ENCODE measurements at places on chromosomes 5 and 9.

- no peak for DNase-seq
These were observed 779 bp upstream of the CTNNA1 start for GRCh38 chr5:138752341-138752950.

- no peak for DNase-seq
These were observed 36.7 kb downstream of the HRH2 start for GRCh38 chr5:175694371-175695160.

DNA sequence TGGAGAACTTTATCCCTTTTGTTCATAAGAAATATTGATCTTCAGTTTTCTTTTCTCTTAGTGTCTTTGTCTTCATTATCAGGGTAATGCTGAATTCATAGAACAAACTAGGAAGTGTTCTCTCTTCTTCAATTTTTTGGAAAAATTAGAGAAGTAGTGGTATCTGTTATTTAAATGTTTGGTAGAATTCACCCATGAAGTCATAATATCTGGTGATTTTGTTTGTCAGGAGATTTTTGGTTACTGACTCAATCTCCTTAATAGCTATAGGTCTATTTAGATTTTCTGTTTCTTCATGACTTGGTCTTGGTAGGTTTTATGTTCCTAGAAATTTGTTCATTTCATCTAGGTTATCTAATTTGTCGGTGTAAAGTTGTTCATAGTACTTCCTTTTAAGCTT is 45.4 kb upstream of the STARD4 start:
- DNase-seq: no peak

DNA sequence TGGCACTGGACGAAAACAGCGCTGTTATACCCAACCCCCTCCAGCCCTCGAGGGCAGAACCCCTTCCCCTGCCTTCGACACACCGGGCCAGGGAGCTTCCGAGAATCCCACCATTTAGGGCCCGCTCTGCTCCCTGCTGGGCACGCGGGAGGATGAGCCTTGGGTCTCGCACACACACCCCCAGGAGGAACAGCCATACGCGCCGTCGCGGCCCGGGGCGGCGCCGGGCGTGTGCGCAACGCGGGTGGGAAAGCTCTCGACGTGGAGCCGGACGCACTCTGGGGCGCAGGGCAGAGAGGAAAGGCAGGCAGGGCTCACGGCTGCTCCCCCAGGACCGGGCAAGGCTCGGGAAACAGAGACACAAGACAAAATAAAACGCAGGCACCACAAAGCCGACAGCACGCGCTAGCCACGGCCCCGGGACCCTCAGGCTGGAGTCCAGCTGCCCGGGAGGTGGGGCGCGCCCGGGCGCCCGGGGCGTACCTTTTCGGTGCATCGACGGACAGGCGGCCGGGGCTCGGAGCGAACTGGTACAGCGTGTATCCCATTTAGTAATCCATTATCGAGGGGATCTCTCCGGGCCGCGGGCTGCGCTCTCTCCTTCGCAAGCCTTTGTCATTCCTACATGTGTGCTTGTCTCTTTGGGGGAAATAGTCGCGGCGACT is 789 bp downstream of the SEMA6A start:
- peak; percentile 45 for DNase-seq

- no peak for DNase-seq
These were observed 35.0 kb upstream of the ALDH1B1 start for GRCh38 chr9:38357350-38358114.

DNA sequence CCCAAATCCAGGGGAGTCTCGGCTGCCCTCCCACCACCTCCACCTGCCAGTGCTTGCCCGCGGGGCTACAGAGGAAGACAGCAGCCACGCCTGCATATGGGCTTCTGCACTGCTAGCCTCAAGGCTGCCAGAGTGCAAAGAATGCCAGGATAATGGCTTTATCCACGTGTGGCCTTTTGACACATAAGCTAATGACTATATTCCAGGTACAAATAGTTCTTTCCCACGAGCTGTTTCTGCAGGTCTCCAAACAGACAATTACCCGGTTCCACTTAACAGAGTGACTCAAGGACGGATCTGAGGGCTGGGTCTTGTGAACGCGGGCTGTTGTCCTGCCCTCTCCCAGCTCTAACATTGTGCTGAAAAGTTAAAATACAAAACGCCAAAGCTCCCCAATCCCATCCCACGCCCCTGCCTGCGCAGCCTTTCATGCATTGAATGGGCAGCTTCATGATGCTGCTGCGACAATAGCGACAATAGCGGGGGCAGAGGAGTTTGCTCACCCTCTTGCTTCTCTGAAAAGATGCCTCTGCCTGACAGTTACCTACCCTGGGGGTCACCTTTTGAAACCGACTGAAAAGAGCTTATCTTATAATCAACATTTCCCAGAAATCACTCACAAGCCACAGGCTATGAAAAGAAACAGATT is 39.1 kb upstream of the MSH3 start:
- no peak for DNase-seq

- DNase-seq: no peak
These were observed 498.3 kb downstream of the IRX1 start for GRCh38 chr5:4093970-4094369.

Data from GM20000 (cell line).